ENCODE measurements at places on chromosomes 4 and X.

GRCh38 chr4:46550471-46550870, 160.5 kb upstream of the GABRA2 start:
- no peak for DNase-seq

DNA sequence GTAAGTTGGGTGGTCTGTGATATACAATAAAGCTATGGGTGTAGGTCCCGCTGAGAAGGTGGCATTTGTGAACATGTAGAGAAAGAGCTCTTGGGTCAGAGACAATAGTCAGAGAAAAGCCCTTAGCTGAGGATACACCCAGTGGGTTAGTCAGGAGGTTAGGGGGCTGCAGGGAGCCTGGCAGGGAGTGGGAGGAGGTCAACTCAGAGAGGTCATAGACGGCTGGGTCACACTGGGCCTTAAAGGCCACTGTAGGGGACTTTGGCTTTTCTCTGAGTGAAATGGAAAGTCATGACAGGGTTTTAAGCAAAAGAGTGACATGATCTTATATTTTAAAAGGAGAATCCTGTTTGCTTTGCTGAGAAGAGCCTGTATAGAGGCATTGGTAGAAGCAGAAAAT, 16.7 kb downstream of the MGST2 start:
- no peak for DNase-seq

- no peak for DNase-seq
These were observed 10.9 kb downstream of the SHROOM3 start for GRCh38 chr4:76445911-76446310.

GRCh38 chr4:154506253-154506652, 14.7 kb upstream of the DCHS2 start:
- no peak for DNase-seq

GRCh38 chr4:148300877-148301276, 141.3 kb downstream of the NR3C2 start:
- DNase-seq, result no peak

DNA sequence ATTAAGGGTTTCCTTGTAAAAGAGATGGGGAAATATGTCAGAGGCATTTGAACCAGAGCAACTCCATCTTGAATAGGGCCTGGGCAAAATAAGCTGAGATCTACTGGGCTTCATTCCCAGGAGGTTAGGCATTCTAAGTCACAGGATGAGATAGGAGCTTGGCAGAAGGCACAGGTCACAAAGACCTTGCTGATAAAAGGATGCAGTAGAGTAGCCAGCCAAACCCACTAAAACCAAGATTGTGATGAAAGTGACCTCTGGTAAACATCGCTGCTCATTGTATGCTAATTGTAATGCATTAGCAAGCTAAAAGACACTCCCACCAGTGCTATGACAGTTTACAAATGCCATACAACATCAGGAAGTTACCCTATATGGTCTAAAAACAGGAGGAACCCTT, 1390.3 kb downstream of the RAPGEF2 start:
- DNase-seq, result no peak

GRCh38 chr4:103091601-103092223, 7.9 kb downstream of the BDH2 start:
- no peak for DNase-seq

Data from Panc1 (cell line).